ENCODE measurements at places on chromosomes 3 and 15. TPM values are rescaled to one million over a fixed set of nuclear protein-coding genes. Genes with fewer than 3 reads are reported as not detected.
A peak's percentile ranks its signal among the peaks of the same experiment; 100 is the strongest.

DNA sequence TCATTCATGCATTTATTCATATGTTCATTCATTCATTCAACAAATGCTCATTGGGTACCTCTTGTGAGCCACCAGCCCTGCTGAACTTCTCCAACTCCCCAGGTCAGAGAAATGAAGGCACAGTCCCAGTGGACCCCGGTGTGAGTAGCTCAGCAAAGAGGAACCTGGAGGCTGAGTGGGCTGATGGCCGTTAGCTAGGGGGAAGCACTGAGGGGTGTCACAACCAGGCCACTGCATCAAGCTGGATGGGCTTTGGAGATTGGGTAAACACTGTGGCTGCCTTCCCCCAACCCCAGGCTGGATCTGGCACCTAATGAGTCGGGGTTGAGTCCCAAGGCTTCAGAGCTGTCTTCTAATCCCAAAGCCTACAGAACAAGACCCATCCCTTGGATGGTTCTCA lies 12.1 kb upstream of the ALAS1 start:
- DNase-seq = no peak

GRCh38 chr15:89406218-89406939 lies 71.8 kb upstream of the POLG start:
- no peak for DNase-seq

DNA sequence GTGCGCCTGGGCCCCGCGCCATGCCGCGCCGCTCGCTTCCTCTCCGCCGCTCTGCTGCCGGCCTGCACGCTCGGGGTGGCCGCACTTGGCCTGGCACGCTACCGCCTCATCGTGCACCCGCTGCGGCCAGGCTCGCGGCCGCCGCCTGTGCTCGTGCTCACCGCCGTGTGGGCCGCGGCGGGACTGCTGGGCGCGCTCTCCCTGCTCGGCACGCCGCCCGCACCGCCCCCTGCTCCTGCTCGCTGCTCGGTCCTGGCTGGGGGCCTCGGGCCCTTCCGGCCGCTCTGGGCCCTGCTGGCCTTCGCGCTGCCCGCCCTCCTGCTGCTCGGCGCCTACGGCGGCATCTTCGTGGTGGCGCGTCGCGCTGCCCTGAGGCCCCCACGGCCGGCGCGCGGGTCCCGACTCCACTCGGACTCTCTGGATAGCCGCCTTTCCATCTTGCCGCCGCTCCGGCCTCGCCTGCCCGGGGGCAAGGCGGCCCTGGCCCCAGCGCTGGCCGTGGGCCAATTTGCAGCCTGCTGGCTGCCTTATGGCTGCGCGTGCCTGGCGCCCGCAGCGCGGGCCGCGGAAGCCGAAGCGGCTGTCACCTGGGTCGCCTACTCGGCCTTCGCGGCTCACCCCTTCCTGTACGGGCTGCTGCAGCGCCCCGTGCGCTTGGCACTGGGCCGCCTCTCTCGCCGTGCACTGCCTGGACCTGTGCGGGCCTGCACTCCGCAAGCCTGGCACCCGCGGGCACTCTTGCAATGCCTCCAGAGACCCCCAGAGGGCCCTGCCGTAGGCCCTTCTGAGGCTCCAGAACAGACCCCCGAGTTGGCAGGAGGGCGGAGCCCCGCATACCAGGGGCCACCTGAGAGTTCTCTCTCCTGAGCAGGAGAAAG lies 951 bp downstream of the GPR62 start:
- peak; percentile 70 for DNase-seq

DNA sequence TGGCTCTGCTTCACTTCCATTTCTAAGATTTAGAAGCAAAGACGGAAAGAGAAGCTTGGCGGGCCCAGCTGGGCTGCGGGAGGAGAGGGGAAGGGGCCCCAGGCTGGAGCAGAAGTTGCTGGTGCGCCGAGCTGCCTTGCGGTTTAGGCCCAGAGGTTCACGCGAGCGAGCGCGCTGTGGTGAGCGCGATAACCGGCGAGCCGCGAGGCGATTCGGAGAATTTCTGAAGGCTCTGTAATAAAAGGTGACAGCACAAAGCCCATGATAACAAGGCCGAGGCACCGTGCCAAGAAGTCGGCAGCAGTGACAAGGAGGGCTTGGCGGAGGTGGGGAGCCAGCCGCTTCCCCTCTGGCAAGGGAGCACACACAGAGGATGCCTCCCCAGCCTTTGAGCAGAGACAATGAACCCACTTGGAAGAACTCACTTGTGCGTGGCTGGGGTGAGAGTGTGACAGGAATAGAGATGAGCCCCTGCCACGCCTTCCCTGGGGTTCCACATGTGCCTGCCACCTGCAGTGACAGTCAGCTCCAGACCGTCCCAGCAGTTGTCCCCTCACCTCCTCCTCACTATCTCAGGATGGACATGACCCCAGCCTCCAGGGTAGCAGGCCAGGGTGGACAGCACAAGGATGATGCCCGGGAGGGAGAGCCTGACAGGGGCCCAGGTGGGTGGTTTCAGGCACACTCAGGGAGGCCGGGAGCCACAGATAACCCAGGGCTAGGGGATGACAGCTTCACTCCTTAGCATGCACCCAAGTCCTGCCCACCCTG lies 315.2 kb downstream of the UACA start:
- peak; percentile 20 for DNase-seq

DNA sequence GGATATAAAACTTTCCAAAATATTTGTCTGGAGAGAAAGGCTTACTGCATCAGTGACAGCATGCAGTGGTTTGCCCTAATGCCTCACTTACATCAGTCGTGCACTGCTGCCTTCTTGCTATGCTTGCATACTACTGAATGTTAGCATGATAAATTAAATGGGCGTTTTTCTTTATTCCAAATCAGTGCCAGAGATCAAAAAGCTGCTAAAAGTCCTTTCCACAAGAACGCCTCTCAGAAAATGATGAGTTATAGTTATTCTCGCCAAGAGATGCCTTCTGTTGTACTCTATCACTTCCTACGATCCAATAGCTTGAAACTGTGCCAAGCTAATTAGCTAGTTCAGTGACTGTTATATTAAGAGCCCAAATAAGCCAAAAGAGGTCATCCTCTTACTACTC lies 345.8 kb upstream of the ROBO2 start:
- DNase-seq = no peak

DNA sequence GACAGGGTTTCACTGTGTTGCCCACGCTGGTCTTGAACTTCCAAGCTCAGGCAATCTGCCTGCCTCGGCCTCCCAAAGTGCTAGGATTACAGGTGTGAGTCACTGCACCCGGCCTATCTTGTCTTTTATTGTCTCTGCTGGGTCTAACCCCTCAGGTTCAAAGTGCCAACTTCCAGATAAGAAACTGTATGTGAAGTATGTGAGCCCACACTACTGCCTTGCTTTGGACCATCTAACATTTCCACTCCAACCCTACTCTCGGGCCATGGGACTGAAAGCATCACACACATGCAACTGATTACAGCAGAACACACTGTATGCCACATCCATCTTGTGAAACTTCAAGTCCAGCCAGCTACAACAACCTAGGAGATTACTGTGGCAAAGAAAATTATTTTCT lies 256.1 kb upstream of the VEPH1 start:
- DNase-seq = no peak

- no peak for DNase-seq
Measured at GRCh38 chr3:57910990-57911389, 97.2 kb upstream of the FLNB start.

DNA sequence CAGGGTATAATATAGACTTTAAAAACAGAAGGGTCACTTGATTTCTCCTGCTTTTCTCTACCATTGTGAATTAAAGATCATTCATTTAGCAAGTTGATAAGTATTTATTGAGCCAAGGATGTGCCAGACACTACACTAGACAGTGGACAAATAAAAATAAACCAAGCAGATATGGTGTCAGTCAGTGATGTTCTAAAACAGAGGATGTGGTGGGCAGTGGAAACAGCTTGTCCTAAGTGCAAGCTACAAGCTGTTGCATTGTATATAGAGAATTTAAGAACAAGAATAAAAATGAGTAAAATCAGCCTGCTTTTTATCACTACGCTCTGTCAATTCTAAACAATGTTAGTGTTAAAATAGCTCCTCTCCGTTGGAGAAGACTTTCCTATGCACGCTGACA lies 637.3 kb upstream of the GRM7 start:
- no peak for DNase-seq

GRCh38 chr3:156181509-156181908 lies 61.1 kb downstream of the KCNAB1 start:
- DNase-seq = no peak

- DNase-seq = no peak
Measured at GRCh38 chr15:25394898-25395297, 43.9 kb downstream of the UBE3A start.

DNA sequence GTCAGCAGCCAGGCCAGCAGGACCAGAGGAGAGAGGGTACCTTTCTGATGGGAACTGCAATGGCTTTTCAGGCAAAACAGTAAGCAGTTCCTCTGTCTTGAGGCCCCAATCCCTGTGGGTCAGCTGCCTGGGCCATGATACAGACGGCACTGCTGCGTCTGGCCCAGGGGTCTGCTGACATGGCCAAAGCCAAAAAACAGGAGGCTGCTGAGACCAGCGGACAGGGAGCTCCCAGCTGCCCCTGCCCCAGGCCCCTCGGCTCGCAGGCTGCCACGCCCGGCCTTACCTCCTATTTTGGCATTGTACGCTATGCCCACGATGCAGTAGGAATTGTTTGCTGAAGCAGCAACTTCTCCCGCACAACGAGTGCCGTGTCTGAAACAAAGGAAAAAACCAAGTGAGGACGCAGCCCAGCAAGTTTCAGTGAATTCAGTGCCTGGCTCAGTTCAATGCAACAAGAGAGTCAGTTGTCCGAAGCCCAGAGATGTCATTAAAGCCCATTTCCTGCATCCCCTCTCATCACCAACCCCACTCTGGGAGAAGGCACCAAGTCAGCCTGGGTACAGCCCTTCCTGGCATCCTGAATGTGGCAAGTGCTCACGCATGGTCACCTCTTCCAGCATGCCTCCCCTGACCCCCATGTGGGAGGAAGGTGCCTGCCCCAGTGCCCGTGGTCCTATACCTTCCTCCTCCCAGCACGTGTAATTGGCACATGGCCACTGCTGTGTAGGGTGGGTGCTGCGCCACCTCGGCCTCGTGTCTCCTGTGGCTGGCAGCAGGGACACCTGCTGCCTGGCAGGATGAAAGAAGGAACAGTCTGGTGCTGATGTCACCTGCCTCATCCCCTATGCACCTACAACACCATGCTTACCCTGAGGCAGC lies 61.7 kb downstream of the PCSK6 start:
- no peak for DNase-seq

- no peak for DNase-seq
Measured at GRCh38 chr15:73141216-73141900, 89.1 kb downstream of the NEO1 start.

DNA sequence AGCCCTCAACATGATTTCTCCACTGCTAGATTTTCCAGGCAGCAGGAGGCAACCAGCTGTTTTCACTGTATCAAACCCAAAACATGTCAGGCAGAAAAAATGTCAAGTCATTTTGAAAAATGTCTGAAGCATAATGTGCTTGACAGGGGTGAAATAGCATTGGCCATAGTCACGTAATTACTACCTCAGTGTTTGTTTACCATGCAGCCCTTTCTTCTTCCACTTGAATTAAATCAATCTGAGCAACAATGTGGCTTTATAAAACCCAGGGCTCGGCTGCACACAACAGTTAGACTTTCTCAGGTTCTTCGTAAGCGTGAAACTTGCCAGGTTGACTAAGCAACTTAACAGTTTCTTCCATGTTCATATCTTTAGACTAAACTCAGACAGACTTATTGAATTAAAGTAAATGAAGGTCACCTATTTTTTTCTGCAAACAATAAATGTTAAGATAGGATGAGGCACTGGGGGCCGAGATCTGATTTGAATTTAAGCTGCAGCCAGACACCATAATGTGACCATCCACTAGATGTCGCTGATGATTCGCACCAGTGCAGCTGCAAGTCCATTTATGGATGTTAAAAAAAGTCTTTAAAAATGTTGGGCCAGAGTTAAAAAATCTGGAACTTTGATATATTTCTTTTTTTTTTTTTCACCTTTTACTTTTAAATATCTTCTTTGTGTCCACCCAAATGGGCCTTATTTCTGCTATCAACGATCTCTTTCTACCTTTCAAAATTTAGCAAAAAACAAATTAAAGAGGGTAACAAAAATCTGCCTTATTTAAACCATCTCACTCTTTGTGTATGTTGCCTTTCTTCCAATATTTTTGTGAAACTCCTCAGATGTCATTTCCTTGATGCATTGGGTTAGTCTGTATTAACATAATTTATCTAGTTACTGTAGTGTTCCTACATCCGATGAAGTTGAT lies 305.9 kb downstream of the CACNA2D3 start:
- peak; percentile 84 for DNase-seq

- peak; percentile 54 for DNase-seq
Measured at GRCh38 chr3:69671082-69671952, 67.9 kb upstream of the MITF start.

GRCh38 chr3:69182588-69183316 lies 60.4 kb upstream of the LMOD3 start:
- DNase-seq = no peak

- no peak for DNase-seq
Measured at GRCh38 chr3:10274601-10275000, 18.1 kb downstream of the GHRL start.

- DNase-seq = no peak
Measured at GRCh38 chr3:132444383-132444782, 27.1 kb downstream of the DNAJC13 start.

- DNase-seq = no peak
Measured at GRCh38 chr3:29283231-29284119, 2.6 kb downstream of the RBMS3 start.

- no peak for DNase-seq
Measured at GRCh38 chr15:80578871-80579270, 116.2 kb upstream of the ABHD17C start.

The SEMA3G gene
- 18.7 TPM for polyA plus RNA-seq

The PPP1R14D gene
- polyA plus RNA-seq = not detected

The FGF12 gene
- polyA plus RNA-seq = 2.9 TPM

The PLCL2 gene
- polyA plus RNA-seq = 14.3 TPM

The GNL3 gene
- 72.9 TPM for polyA plus RNA-seq

Measured in hindlimb muscle (tissue), 1 donor.